ENCODE measurements at places on chromosomes 2 and 18. TPM values are rescaled to one million over a fixed set of nuclear protein-coding genes. Genes with fewer than 3 reads are reported as not detected.

The CDH2 gene
- 1.8 TPM for total RNA-seq

The LAMA3 gene
- 15.9 TPM for total RNA-seq

The UCN gene
- 0.37 TPM for total RNA-seq

The ALK gene
- not detected for total RNA-seq

GRCh38 chr2:81299841-81300240 lies 995.3 kb upstream of the LRRTM1 start:
- no peak for DNase-seq

DNA sequence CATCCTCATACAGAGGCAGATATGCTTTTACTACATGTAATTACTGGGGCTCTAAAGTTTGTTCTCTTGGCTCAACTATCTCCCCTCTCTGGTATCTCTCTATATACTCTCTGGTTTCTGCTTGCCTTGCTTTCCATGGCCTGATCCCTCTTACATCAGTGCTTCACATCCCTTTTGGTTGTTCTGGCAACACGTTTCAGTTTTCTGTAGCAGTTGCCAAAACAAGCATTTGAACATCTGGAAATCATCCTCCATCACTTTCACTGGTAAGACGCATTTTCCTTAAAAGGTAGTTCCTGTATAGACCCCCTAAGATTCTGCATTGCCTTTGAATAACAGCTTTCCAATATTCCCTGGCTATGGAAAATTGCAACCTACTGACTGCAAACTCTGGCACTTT lies 25.9 kb downstream of the COL5A2 start:
- DNase-seq, result no peak

DNA sequence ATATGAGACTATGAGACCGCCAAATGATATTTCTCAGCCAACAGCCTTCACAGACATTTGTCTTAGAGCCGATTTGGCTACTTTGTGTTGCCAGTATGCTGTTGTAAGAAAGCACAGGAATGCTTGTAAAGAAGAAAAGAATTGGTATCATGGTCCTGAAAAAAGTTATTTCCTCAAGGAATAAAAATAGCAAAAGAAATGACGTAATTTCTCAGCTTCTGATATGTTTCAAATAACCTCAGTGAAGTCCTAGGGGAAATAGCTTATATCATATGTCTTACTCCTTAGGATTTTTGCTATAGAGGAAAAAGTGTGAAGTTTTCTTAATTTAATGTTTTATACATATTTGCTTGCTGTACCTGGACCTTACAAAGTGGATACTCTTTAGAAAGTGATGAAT lies 23.0 kb downstream of the SCN1A start:
- DNase-seq, result no peak

- DNase-seq, result no peak
Measured at GRCh38 chr2:27080603-27080936, 2.2 kb downstream of the EMILIN1 start.

DNA sequence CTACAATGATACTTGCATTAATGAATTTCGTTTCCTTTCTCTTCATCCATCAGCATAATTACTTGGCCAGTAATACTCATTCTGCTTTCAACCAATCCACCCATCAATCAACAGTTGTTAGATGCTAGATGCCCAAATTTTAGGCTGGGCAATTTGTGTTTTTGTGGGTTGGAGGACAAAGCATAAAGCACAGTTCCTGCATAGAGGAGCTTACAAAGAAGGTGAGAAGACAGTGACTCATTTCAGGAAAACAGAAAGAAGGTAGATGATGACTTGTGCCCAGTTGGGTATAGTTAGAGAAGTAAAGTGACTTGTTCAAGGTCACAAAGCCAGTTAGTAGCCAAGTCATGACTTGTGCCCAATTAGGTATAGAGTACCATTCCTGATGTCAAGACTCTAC lies 1186.8 kb upstream of the CELF4 start:
- DNase-seq, result no peak

GRCh38 chr2:215900843-215901242 lies 112.5 kb downstream of the MREG start:
- peak; percentile 81 for DNase-seq

Data from dermis blood vessel endothelial cell (primary cell).